ENCODE measurements at places on chromosomes 12 and 14.
A peak's percentile ranks its signal among the peaks of the same experiment; 100 is the strongest.

- no peak for DNase-seq
Observed at GRCh38 chr14:49250109-49250508, 336.1 kb downstream of the RPS29 start.

GRCh38 chr12:30450226-30450625, 245.4 kb downstream of the IPO8 start:
- DNase-seq: no peak

DNA sequence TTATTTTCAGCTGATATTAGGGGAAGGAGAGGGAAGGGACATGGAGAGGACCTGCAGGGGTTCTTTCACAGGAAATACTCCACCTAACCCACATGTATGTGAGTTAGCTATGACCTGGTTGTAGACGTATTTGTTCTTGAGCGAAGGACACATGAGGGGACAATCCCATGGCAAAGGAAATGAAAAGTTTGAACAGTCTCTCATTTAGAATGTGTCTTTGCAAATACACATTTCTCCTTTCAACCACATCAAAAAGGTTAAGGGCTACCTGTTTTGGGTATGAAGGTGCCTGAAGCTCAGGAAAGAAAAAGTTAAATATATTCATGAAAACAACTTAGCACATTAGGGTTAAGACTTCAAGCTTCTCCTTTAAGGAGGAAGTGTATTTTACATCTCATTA, 7.4 kb downstream of the PYGL start:
- no peak for DNase-seq

DNA sequence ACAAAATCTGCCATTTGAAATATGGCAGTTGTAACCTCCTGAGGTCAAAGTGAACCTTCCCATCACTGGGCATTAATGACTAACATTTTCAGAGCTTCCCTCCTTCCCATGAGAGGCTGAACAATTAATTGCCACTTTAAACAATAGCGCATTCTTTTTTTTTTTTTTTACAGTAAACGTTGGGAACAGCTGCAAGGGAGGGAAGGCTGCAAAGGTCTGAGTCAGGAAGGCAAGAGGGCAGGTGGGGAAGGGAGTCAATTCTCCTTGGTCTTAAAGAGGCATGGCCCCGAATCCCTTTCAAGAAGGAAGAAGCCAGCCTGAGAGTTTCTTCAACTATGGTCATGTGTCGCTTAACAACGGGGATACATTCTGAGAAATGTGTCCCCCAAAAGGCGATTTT, 41.0 kb upstream of the PLEKHG3 start:
- DNase-seq: no peak

DNA sequence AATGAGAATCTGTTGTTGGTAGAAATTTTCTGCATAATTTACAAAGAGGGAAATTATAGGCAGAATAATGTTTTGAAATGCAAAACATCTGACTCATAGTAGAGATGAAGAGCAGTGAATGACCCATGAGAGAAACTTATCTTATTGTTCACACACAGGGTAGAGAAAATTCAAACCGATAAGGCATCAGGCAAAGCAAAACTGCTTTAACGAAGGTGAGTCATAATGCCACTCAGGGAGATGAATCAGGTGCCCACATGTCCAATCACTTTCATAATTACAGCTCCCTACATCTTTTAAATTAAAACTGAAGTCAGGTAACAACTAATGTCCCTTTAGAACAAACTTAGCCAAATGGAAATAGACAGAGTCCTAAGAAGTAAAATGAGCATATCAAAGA, 265.6 kb upstream of the GARIN6 start:
- no peak for DNase-seq

GRCh38 chr14:51622376-51622775, 29.3 kb upstream of the FRMD6 start:
- no peak for DNase-seq

GRCh38 chr12:89840162-89840922, 131.7 kb upstream of the ATP2B1 start:
- DNase-seq: no peak

GRCh38 chr12:38949363-38949762, 44.0 kb upstream of the CPNE8 start:
- no peak for DNase-seq

DNA sequence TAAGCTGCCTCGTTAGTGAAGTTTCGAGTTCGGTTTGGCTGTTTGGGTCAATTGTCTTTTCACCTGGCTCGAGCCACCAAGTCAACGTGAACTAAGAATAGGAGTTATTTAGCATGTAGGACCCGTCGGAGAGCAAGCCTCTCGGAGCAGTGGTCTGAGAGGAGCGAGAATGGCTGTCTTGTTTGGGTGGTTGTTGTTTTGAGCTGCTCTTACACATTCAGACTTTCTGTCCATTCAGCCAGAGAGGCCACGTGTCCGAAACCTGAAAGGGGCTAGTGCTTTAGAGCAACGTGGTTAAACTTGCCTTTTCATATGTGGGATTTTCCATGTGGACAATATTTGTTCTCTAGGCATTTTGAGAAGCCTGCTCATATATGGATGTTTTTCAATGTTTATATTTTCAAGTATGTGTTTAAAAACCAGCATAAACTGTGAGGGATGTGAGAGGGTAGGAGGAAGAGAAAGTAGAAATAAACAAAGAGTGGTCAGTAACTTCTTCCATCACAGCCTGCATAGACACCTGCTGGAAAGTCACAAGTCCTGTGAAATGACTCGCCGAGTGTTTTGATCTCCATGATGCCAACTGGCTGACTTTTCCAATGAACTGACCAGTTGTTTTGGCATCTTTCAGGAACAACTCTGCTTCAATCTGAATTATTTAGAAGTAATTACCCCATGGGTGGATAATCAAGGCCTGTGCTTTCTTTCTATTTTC, 221.0 kb downstream of the ASCL1 start:
- no peak for DNase-seq

GRCh38 chr14:34299360-34299759, 162.7 kb downstream of the SPTSSA start:
- DNase-seq: no peak

GRCh38 chr12:83462419-83462818, 775.7 kb downstream of the TMTC2 start:
- no peak for DNase-seq

- no peak for DNase-seq
Observed at GRCh38 chr12:62605981-62606380, 139.4 kb downstream of the MON2 start.

GRCh38 chr12:88309546-88309945, 167.4 kb downstream of the TMTC3 start:
- DNase-seq: no peak

DNA sequence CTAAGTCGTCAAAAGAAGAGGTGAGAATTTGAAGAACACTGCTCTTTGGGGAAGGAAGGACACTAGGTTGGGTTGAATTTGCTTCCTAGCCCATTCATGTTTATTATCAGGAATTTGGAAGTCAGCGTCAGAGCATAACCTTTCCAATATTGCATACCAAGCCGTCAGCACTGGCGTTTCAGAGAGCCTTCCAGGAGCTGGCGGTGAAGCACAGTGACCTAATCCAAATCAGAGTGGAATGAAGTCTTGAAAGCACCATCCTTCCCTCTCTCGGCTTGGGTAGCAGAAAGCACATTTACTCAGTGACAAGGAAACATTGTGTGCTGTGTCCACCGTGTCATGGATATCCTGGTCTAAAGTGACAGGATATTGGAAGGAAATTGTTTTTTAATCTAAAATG, 240.3 kb upstream of the PELI2 start:
- DNase-seq: no peak

GRCh38 chr14:38185671-38186070, 22.0 kb upstream of the SSTR1 start:
- no peak for DNase-seq

- DNase-seq: no peak
Observed at GRCh38 chr12:14833952-14834351, 9.4 kb downstream of the ART4 start.

DNA sequence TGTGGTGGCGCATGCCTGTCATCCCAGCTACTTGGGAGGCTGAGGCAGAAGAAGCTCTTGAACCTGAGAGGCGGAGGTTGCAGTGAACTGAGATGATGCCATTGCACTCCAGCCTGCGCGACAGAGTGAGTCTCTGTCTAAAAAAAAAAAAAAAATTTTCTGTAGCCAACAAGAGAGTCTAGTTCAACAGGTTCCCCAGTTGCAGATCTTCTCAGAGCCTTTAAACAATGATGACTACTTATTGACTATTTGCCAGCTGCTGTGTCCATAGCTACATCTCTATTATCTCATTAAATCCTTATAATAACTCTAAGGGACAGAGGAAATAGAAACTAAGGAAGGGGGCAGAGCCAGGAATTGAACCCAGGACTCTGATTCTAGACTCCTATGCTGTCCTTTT, 15.2 kb upstream of the MYL2 start:
- DNase-seq: no peak

DNA sequence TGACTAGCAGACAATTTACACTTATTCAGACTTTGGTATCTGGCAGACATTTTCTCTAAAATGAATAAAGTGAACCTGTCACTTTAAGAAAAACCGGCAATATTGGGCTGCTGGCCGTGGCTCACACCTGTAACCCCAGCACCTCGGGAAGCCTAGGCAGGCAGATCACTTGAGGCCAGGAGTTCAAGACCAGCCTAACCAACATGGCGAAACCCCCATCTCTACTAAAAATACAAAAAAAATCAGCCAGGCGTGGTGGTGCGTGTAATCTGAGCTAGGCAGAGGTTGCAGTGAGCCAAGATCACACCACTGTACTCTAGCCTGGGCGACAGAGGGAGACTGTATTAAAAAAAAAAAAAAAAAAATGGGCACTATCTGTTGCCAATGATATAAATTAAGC, 11.5 kb downstream of the DUSP16 start:
- no peak for DNase-seq

DNA sequence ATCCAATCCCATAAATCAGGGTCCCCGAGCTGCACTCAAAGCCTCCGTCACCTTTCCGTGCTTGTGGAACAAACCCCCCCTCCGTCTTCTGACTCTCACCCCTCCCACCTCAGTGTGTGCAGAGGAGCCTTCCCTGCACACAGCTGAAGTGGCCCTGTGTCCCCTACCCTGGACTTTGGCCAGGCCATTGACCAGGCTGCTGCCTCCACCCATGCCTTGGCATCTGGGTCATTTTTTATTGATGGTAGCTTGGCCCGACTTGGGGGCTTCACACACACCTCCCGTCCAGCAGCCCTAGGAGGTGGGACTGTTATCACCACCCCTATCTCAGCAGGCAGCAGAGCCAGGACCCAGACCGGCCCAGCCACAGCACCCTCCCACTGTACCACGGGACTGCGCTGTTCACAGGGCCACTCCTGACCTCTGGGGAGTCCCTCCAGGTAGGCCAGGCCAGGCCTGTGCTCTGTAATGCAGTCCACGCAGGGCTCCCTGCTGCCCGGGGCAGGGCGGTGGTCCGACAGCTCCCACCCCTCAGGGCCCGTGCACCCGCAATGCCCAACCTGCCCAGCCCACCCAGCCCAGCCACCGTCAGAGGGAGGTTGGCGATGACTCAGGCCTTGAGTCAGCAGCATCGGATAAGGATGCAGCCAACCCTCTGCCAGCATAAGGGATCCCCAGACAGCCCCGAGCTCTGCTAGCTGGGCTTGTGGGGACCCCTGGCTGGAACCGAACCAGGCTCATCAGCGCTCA, 9.2 kb upstream of the INF2 start:
- no peak for DNase-seq

GRCh38 chr14:95370076-95370475, 50.4 kb upstream of the CLMN start:
- DNase-seq: no peak

GRCh38 chr12:5257763-5258495, 174.0 kb upstream of the NTF3 start:
- no peak for DNase-seq

DNA sequence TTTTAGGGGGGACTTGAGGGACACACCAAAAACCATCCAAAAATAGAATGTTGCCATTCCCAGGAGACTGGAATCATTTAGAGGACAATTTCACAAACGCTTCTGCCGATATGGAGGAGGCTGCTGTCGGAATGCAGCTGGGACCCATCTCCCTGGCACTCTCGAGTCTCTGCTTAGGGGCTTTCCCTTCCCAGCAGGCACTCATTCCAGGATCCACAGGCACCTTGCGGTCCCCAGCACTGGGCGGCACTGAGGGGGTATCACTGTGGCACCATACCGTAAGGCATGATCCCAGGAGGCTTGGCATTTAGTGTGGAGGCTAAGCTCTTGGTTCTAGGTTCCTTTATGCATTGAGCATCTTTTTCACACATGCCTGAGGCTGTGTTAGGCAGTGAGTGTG, 36.6 kb upstream of the LTBP2 start:
- DNase-seq: no peak

DNA sequence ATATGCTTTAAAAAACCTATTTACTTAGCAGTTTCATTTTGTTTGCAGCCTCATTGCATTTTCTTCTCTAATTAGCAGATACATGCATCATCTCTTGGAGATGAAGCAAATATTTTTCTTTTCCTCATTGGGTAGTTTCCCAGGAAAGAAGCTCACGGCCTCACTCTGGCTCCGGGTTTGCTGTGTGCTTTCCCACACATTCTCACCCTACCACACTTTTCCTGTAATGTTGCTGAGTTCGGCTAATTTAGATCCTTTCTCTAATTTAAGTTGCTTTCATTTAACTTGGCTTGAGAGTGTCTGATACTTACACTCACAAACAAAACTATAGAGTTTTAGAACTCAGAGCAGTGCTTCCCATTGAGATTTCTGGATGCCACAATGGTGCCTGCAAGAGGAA, 928.2 kb downstream of the NRXN3 start:
- no peak for DNase-seq

DNA sequence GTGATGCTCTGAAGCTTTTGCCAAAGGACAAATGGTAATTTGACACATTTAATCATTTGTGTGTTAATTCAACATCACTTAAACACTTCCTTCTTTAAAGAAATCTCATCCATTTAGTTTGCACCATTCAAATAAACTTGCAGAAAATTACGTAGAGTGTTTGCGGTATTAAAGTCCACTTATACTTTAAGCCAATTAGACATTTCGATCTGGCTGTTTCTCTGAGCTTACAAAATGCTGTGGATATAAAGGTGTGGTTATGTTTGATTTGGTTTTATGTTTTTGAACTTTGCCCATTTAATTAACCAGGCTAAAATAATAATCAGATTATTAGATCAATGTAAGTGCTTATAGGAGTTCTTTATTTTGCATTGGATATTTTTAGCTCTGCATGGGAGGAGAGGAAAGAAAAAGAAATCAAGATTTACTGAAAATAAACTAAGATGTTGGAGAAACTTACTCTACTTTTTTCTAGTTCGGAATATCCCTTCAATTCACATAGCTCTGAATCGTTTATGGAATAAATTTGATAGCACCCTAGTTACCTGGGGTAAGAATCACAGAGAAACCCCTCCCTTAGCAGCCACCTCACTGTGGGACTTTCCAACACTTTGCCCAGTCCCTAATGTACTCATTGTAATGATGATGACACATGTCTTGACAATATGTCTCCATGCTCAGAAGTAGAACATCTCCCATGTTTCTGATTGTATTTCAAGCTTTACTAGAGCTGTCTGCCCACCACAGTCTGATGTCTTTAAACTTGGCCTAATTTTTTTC, 268.0 kb downstream of the BTG1 start:
- peak; percentile 20 for DNase-seq

DNA sequence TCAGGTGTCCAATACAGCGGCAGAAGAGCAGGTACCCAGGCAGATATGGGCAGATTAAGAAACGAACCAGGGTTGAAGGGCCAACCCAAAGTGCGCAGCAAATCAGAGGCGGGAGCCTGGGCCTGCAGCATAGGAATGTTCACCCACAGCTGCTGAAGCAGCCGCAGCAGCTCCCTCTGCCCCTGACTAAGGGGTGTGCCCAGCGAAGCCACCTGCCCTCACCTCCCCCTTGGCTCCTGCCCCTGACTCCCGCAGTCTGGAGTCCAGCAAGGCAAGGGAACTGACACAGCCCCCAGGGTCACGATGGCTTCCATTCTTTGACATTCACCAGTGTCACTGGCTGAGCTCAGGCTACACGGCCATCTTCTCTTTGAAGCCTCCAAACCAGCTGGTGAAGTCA, 27.3 kb upstream of the ZFP36L1 start:
- DNase-seq: no peak
